ENCODE measurements at places on chromosomes 7 and 10.

DNA sequence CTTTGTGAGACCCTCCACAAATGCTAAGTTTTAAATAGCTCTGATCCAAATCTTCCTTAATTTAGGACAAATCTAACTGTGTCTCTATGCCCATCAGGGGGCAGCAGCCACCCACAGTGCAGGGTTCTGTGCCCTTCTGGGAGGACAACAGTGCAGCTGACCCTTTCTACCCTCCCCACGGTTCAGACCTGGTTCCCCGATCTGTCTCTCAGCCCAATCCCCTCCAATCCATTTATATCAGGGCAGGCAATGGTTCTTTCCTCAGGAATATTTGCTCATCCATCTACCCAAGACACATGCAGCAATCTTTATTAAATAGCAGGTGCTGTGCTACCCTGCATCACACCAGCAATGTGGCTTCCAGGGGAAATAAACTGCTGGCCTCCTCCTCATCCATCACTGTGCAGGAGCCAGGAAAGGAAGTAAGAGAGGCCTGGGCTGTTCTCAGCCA is 4.0 kb upstream of the RBM28 start:
- no peak for DNase-seq

DNA sequence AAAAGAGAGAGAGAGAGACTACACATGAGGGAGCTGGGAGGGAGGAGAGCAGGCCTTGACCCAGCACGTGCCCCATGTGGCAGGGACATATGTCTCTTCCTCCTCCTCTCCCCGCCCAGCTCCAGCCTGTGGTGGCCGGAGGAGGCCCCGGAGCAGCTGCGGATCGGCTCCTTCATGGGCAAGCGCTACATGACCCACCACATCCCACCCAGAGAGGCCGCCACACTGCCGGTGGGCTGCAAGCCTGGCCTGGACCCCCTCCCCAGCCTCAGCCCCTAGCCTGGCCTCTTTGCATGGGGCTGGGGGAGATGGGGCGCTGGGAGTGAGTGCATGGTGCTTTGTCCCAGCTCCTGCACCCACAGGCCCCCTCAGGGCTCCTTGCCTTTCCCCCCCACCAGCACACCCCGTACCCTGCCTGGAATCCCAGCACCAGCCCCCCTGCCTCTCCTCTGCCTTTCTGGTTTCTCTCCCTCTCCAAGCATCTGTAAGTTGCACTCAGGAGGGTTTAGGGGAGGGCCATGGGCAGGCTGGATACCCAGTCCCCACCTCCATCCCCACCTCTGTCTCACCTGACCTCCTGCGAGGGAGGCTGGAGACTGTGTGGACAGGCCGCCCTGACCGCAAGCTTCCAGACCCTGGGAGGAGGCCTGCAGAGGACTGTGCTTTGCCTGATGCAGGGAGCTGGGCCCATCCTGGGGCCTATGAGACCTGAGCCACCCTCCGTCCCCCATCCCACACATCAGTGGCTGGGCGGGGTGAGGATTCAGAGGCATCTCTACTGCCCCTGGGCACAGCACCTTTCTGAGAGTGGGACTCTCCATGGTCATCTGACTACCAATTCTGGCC is 4.8 kb downstream of the UPK3B start:
- DNase-seq = no peak

GRCh38 chr10:123748711-123749110 is 82.6 kb downstream of the GPR26 start:
- peak; percentile 67 for DNase-seq

- DNase-seq = no peak
Measured at GRCh38 chr7:100785878-100786277, 41.4 kb downstream of the EPHB4 start.

Measured in NCI-H510A treated with DMSO at 0.1 percent for 48 hours (cell line).